ENCODE measurements at places on chromosomes 2 and 18.

GRCh38 chr18:45198526-45198925, 416.8 kb upstream of the SLC14A2 start:
- no peak for DNase-seq

GRCh38 chr18:22179174-22179573, 9.8 kb downstream of the GATA6 start:
- no peak for DNase-seq

DNA sequence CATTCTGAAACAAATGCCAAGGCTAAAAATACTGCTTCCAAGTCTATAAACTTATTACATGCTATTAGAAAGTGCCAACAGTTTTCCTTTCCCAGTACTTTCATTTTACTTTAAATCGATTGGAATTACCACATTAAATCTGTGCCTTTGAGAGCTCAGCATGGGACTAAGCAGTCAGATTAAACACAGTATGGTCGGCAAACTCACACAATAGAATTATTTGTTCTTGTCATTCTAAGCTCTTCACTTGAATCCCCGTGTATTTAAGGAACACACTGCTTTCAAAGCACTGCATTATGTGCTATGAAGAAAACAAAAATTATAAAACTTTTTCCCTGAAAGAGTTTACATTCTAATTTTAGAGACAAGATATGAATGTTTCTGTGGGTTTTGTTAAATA, 444.4 kb upstream of the SLC39A10 start:
- no peak for DNase-seq

GRCh38 chr2:82731824-82732223, 1727.3 kb downstream of the SUCLG1 start:
- DNase-seq, result no peak

DNA sequence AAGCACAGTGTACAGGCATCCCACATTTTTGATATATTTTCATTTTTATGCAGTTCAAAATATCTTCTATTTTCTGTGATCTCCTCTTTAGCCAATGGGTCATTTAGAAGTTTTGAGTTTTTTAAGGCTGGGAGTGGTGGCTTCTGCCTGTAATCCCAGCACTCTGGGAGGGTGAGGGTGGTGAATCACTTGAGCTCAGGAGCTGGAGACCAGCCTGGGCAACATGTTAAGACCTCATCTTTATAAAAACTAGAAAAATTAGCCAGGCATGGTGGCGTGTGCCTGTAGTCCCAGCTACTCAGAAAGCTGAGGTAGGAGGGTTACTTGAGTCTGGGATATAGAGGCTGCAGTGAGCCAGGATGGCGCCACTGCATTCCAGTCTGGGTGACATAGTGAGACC, 17.8 kb downstream of the UBR3 start:
- no peak for DNase-seq

DNA sequence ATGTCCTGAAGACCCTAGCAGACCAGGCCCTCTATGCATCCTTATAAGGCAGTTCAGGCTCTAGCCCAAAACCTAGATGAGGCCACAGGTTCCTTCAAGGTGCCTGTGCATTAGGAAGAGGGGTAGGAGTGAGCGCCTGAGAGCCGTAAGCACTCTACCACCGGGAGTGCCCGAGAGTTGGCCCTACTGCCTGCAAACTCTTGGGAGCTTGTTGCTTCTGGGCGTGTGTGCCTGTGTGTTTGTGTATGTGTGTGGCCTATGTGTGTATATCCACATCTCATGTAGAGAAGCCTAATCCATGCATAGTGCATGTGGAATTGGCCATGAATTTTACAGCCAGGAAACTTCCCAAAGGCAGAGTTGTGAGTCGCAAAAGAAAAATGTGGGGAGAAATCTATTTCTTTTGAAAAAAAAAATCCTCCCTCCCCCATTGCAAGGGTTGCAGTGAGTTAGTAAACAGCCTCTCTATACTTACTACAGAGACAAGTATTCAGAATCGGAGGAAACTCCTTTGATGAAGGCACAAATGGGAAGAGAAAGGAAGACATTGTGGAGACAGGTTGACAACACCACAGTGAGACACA, 96.8 kb downstream of the ADD2 start:
- DNase-seq, result no peak

- no peak for DNase-seq
Measured at GRCh38 chr2:217626926-217627325, 375.9 kb downstream of the TNS1 start.

DNA sequence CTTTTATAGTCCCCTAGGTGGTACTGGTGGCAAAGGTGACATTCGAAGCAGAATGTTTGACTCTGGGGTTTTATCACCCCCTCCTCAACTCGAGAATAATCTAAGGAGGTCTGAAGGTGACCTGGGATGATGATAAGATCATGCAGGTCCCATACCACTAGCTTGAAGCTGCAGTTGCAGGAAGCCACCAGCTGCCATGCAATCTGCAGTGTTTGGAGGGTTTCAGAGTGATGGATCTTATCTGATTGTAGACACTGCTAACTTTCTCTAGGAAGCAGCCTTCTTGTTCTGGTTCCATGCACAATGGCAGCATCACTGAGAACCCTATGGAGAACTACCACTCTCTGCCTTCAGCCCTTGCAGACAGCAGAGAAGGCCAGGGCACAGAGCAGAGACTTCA, 59.4 kb upstream of the LRPPRC start:
- DNase-seq, result no peak

- no peak for DNase-seq
Measured at GRCh38 chr2:234329202-234329960, 167.5 kb downstream of the ARL4C start.

DNA sequence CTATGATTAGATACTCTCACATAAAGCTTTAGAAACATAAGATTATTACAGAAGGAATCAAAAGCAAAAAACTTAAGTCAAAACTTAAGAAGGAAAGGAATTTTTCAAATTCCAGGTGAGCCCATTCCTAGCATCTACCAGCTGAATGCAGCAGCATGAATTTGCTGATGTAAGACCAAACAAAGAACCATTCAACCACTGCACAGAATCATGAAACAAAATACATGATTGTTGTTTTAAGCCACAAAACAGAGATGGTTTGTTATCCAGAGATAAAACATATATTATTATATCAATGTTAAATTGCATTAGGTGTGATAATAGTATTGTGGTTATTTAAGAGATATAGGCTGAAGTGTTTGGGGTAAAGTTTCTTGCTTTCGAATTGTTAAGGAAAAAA, 29.0 kb downstream of the PIGN start:
- DNase-seq, result no peak

- peak; percentile 12 for DNase-seq
Measured at GRCh38 chr2:30139131-30139870, 7.5 kb upstream of the YPEL5 start.

GRCh38 chr2:147594038-147594437, 250.8 kb upstream of the ACVR2A start:
- DNase-seq, result no peak

GRCh38 chr2:38442643-38443541, 65.8 kb upstream of the ATL2 start:
- DNase-seq, result no peak

GRCh38 chr2:8539743-8540551, 141.9 kb upstream of the ID2 start:
- no peak for DNase-seq

DNA sequence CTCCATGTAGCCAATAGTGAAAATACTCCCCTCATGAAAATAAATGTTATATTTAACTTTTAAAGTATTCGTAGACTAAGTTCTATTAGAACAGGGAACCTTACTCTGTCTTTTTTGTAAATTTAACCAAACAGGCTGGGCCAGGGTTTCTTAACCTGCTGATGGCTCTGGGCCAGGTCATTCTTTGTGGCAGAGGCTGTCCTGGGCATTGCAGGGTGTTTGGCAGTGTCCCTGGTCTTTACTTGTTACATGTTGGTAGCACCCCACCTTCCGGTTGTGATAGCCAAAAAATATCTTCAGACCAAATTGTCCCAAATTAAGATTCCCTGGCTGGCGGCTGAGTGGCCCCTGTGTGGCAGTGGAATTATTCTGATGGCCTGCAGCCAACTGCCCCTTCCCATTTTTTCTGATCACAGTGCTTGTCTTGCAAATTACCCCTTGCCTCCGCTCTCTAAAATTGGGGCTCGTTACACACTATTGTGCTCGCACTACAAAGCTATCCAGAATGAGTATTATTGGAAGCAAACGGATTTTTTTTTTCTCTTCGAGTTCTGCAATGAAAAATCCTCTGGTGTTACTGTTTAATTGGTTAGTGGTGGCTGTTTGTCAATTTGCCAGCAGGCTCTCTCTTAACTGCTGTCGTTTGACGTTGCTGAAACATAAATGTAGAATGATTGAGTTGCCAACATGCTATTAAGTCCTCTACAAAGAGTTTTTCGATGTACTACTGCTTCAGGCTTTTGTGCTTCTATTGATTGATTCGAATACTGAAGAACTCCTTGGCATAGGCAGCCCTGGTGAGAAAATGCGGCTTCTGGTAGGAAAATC, 216.9 kb downstream of the SH3RF3 start:
- DNase-seq, result no peak

DNA sequence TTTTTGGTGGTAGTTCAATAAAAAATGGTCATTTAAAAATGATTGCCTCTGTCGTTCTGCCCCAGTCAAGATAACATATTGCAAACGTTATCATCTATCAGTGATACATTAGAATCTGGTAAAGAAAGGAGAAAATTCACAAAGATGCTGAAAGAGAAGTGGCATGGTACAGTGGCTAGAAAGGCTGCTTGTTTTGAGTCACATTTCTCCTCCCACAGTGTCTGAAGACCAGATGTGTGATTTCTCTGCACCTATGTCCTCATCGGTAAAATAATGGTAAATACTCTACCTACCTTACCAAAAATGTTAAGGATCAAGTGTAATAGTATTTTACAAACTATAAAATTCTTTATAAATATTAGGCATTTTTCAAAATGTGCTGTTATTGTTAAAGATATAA, 76.1 kb upstream of the NOSTRIN start:
- DNase-seq, result no peak

- no peak for DNase-seq
Measured at GRCh38 chr2:119598596-119599263, 54.5 kb downstream of the CFAP221 start.

DNA sequence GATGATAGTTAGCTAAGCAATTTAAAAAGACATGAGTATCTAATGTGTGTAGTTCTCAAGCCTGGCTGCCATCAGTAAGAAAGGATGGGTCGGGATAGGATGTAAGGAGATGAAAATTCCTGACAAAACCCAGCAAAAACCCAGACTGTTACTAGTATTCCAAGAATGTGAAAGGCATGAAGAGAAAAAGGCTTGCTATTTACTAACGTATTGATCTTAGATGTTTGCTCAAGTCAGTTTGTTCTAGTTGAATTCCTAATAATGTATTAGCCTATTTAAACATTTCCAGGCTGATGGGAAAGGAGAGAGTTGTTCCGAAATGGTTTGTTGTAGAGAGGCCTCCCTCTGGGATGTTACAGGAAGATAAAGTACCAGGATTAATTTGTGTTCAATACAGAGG, 88.2 kb downstream of the ZNF532 start:
- DNase-seq, result no peak

DNA sequence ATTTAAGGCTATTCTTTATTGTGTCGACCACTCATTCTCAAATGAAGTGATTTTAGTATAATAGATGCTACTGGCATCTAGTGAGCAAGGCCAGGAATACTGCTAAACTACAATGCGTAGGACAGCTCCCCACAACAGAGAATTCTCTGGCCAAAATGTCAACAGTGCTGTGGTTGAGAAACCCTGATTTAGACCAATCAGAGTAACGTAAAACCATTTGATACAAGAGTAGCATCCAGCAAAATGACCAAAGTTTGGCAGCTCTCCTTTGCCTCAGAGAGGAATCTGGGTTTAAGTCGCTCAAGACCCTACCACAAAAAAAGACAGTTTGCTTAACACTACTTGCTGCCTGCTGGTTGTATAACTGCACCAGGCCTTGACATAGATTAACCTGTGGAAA, 37.0 kb upstream of the TTN start:
- no peak for DNase-seq

- no peak for DNase-seq
Measured at GRCh38 chr2:189511960-189512319, 68.6 kb downstream of the SLC40A1 start.

DNA sequence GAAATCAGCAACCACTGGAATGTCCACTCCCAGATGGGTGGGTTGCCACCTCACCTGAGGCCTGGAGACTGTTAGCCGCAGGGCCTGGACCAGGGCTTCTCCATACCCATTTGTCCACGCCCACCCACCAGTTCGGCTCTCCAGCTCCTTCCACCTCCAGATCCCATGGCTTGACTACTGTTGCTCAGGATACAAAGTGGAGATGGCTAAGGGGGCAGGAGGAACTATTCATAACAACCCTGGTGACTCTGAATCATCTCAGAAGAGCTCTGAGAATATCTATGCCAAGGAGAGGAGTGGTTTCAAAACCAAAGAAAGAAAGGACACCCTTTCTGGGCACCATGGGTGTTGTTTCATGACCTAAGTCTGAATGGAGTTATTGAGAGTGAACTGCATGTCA, 145.8 kb downstream of the LAMA3 start:
- DNase-seq, result no peak
